Ovary (tissue), 10 donors: ENCODE measurements at places on chromosomes 2 and 18. TPM values are rescaled to one million over a fixed set of nuclear protein-coding genes. Genes with fewer than 3 reads are reported as not detected.

DNA sequence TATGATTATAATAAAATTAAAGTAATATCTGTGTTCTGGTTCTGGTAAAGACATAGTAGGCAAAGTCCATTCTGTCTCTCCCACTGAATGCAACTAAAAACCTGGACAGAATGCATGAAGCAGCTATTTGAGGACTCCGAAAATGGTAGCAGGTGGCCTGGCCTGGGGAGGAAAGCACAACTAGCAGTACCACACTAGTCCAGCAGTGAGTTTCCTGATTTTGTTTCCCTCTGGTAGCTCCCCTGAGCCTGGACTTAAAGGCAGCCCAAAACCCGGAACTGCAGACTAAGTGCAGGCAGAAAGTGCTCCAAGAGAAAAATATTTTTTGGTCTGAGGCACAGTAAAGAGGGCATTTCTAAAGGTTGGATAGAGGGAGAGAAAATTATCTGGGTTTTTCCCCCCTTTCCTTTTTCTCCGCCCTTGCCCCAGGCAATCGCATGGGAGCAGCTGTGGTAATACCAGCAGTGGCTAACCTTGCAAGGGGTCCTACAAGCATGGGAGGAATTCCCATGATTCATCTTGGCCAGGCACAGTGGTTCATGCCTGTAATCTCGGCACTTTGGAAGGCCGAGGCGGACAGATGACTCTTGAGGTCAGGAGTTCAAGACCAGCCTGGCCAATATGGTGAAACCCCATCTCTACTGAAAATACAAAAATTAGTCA is 32.3 kb downstream of the ASXL2 start:
- H3K27me3 ChIP-seq, result no peaks in the 10 kb centered on the region
- no peak for DNase-seq
- no peaks in the 10 kb centered on the region for H3K36me3 ChIP-seq
- H3K4me3 ChIP-seq, result no peak overlapping the region
- no peak overlapping the region for H3K27ac ChIP-seq
- H3K4me1 ChIP-seq, result no peaks in the 10 kb centered on the region

GRCh38 chr2:197777823-197778407 is 7.2 kb downstream of the BOLL start:
- DNase-seq, result no peak
- no peaks in the 10 kb centered on the region for H3K36me3 ChIP-seq
- H3K27me3 ChIP-seq, result no peaks in the 10 kb centered on the region
- H3K4me1 ChIP-seq, result no peaks in the 10 kb centered on the region

GRCh38 chr2:5285872-5286769 is 406.1 kb upstream of the SOX11 start:
- H3K27ac ChIP-seq, result no peak overlapping the region
- H3K4me3 ChIP-seq, result no peak overlapping the region
- no peaks in the 10 kb centered on the region for H3K36me3 ChIP-seq
- H3K27me3 ChIP-seq, result no peaks in the 10 kb centered on the region
- DNase-seq, result no peak

Gene SGPP2
- 1.4 TPM for total RNA-seq

DNA sequence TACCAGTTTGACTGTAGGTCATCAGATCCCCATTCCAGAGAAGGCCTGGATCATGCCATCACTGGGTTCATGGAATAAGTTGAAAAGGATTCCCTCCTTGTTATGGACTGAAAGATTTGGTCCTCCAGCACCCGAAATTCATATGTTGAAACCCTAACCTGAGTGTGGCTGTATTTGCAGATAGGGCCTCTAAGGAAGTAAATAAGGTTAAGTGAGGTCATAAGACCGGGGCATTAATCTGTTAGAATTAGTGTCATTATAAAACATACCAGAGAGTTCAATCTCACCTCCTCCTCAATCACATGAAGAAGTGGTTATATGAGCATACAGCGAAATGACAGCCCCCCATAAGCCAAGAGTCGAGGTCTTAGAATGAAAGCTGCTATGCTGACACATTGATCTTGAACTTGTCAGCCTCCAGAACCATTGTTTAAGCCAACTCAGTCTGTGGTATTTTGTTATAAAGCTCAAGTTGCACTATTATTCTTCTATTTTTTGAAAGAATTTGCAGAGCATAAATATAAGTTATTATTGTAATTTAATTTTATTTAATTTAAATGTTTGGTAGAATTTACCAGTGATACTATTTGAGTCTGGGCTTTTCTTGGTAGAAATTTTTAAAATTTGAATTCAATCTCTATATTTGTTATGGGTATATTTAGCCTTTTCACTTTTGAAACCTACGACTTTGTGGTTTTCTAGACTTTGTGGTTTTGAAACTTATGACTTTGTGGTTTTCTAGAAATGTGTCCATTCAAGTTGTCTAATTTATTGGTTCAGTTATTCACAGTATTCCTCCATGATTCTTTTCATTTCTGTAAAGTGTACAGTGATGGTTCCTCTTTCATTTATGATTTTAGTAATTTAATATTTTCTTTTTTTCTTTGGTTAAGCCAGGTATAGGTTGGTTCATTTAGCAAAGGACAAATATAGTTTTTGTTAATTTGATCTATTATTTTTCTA is 1206.7 kb upstream of the CDH2 start:
- H3K4me1 ChIP-seq, result no peaks in the 10 kb centered on the region
- H3K27me3 ChIP-seq, result no peaks in the 10 kb centered on the region
- H3K36me3 ChIP-seq, result no peaks in the 10 kb centered on the region
- no peak overlapping the region for H3K27ac ChIP-seq

DNA sequence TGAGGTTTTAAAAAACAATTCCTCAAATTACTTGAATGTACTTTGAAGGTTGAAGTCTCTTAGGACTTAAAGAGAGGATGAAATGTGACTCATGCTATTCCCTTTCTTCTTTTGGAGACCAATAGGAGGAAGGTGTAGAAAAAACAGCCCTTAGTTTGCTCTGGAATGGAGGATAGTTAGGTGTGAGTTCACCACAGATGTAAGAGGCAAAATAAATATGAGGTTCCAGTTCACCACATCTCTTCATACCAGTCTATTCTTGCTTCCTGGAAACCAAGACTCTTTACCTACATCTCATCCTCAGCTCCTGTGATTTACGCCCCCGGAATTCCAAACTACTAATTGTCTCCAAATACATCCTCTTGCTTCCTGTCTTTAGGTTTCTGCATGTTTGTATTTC is 77.5 kb upstream of the TTC21B start:
- H3K4me3 ChIP-seq, result no peak overlapping the region
- DNase-seq, result no peak
- H3K4me1 ChIP-seq, result no peaks in the 10 kb centered on the region
- H3K27ac ChIP-seq, result no peak overlapping the region
- H3K27me3 ChIP-seq, result no peaks in the 10 kb centered on the region
- H3K36me3 ChIP-seq, result no peaks in the 10 kb centered on the region

Gene EMX1
- not detected for total RNA-seq

DNA sequence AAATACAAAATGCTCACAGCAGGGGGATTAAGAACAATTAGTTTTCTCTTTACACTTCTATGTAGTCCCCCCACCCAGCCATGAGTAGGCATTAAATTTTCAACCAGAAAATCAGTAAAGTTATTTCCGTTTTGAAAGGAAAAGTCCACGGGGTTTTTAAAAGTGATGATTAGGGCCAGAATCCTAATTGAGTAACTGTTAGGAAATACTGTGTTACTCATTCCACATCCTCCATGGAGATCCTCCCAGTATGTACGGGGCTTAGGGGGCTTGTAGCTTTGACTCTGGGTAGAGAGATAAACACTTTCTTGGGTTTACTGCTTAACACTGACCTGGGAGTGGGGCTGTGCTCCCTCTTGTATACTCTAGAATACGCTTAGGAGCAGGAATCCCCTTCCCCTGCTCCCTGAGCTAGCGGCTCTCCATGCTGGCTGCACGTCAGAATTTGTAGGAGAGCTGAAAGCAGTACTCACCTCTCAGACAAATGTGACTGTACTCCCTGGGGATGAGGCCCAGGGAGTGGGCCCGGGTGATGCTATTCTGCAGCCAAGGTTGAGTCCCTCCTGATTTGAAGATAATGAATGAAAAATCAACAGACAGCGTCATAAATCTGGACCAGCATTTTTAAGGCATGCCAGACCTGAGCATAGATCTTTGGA is 100.5 kb downstream of the SLC4A3 start:
- H3K27ac ChIP-seq, result no peak overlapping the region
- H3K4me1 ChIP-seq, result peaks cover 6% of the 10 kb centered on the region
- no peak overlapping the region for H3K4me3 ChIP-seq
- no peaks in the 10 kb centered on the region for H3K36me3 ChIP-seq
- H3K27me3 ChIP-seq, result no peaks in the 10 kb centered on the region

DNA sequence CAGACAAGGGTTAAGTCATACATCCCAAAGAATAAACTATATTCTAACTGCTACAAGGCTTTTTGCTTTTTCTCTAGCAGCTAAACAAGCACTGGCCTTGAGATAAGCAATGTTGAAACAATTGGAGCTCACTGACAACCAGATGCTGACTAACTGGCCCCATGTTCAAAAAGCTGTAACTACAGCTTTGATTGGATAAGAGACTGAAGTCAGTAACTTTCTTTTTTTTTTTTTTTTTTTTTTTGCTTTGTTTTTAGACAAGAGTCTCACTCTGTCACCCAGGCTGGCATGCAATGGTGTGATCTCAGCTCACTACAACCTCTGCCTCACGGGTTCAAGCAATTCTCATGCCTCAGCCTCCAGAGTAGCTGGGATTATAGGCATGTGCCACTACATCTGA is 45.4 kb upstream of the TMEM163 start:
- peaks cover 12% of the 10 kb centered on the region for H3K4me1 ChIP-seq
- no peak for DNase-seq
- H3K36me3 ChIP-seq, result no peaks in the 10 kb centered on the region
- no peaks in the 10 kb centered on the region for H3K27me3 ChIP-seq
- H3K27ac ChIP-seq, result no peak overlapping the region
- no peak overlapping the region for H3K4me3 ChIP-seq

DNA sequence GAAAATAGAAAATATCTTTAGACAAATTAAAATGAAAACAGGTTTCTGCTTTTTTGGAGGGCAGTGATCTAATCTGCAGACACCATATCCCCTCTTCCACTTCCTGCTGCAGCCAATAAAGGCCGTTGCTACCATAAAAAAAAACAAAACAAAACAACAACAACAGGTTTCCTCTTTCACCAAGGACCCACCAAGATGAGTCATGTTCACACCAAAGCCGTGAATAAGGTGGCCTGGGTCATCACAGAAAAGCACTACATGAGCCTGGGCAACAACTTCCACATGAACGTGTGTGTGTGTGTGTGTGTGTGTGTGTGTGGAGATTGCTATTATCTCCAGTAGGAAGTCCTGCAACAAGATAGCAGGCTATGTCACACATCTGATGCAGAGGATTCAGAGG is 24.8 kb upstream of the TFCP2L1 start:
- H3K36me3 ChIP-seq, result no peaks in the 10 kb centered on the region
- no peak overlapping the region for H3K27ac ChIP-seq
- no peaks in the 10 kb centered on the region for H3K27me3 ChIP-seq

Gene SMYD1
- 0.05 TPM for total RNA-seq

DNA sequence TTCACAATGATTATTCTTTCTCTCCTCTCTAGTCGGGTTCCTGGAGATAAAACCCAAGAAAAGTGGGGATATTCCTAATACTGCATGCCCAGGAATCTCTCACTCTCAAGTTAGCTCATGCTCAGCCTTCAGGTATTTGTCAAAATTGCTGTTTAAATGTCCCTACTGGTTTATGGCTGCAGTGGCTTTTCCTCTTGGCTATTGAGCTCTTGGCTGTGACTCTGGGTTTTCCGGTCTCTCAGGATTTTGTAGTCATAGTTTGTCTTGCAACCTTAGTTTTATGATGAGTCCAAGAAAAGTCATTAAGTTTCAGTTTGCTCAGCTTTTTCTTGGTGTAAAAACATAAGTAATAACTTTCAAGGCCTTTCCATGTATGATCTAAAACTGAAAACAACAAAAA is 820.7 kb upstream of the HS6ST1 start:
- H3K27ac ChIP-seq, result no peak overlapping the region
- no peak overlapping the region for H3K4me3 ChIP-seq
- no peaks in the 10 kb centered on the region for H3K36me3 ChIP-seq
- H3K27me3 ChIP-seq, result no peaks in the 10 kb centered on the region

GRCh38 chr2:161965994-161966393 is 108.0 kb downstream of the DPP4 start:
- H3K4me3 ChIP-seq, result no peak overlapping the region
- no peak overlapping the region for H3K27ac ChIP-seq
- no peaks in the 10 kb centered on the region for H3K27me3 ChIP-seq
- H3K36me3 ChIP-seq, result no peaks in the 10 kb centered on the region

DNA sequence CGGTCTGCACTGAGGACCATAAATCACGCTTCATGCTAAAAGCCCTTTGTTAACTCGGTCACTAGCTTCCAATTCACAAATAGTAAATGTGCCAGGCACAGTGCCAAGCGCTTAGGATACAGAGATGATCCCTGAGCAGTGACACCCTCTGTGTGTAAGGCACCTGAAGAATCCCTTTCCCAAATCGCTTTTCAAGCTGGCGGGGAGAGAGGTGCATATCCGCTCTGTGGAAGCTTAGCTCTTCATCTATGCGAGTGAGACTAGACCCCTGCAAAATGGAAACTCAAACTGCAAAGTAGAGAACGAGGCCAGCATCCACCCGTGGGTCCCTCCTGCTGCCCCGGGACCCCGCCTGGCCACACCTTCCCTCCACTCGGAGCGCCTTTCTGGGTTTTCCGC is 2.4 kb downstream of the PIEZO2 start:
- H3K27me3 ChIP-seq, result no peaks in the 10 kb centered on the region
- peaks cover 4% of the 10 kb centered on the region for H3K4me1 ChIP-seq
- no peak overlapping the region for H3K27ac ChIP-seq
- H3K4me3 ChIP-seq, result no peak overlapping the region

Gene ATP8B1
- total RNA-seq, result 13.2 TPM

Gene UGT1A7
- not detected for total RNA-seq

DNA sequence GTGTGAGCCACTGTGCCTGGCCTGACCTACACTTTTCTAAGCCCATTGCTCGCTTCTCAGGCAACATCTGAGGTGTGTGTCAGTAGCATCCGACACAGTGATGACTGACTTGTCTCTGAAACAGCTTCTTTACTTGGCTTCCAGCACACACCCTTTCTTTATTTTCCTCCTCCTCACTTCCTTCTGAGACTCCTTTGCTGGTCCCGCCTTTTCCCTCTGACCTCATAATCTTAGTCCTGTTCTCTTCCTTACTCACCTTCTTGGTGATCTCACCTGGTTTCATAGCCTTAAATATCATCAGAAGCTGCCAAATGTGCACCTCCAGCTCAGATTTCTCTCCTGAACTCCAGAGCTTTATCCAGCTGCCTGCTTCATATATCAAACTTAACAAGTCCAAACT is 66.6 kb upstream of the PELI1 start:
- no peak overlapping the region for H3K27ac ChIP-seq
- H3K36me3 ChIP-seq, result no peaks in the 10 kb centered on the region
- no peak for DNase-seq
- no peak overlapping the region for H3K4me3 ChIP-seq
- H3K27me3 ChIP-seq, result no peaks in the 10 kb centered on the region
- H3K4me1 ChIP-seq, result no peaks in the 10 kb centered on the region

DNA sequence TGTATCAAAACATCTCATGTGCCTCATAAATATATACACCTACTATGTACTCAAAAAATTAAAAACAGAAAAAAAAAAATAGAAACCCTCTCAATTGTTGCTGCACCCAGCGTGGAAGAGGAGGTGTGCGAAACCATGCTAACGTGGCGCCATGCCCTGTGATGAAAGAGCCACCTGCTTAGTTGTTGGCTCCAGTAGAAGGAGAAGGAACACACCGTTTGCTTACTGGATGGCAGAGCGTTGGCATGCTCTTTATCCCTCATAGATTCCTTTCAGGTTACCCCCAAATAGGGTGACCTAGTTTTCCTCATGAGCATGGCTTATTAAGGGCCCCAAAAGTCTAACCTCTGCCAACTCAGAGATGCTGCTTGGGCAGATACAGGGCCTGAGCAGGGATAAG is 332.1 kb downstream of the AGAP1 start:
- H3K4me1 ChIP-seq, result no peaks in the 10 kb centered on the region
- no peak overlapping the region for H3K27ac ChIP-seq
- no peak for DNase-seq
- no peak overlapping the region for H3K4me3 ChIP-seq
- H3K36me3 ChIP-seq, result no peaks in the 10 kb centered on the region
